Gastrocnemius medialis (tissue), 4 donors: ENCODE measurements at places on chromosomes 3 and 15.
A peak's percentile ranks its signal among the peaks of the same experiment; 100 is the strongest.

DNA sequence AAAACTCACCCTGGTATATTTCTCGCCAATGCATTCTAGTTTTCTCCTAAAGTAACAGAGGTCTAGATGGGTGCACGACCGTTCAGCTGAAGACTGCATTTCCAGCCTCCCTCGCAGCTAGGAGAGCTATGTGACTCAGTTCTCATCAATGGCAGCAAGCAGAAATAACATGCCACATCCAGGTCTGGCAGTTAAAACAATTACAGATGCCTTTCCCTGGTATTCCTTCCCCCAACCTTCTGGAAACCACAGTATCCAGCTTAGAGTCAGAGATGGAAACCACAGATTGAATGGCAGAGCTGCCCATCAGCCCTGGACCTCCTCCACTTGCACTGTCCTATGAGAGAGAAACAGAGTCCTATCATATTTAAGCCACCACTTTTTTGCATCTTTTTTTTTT lies 4.8 kb downstream of the HAPLN3 start:
- DNase-seq: no peak

DNA sequence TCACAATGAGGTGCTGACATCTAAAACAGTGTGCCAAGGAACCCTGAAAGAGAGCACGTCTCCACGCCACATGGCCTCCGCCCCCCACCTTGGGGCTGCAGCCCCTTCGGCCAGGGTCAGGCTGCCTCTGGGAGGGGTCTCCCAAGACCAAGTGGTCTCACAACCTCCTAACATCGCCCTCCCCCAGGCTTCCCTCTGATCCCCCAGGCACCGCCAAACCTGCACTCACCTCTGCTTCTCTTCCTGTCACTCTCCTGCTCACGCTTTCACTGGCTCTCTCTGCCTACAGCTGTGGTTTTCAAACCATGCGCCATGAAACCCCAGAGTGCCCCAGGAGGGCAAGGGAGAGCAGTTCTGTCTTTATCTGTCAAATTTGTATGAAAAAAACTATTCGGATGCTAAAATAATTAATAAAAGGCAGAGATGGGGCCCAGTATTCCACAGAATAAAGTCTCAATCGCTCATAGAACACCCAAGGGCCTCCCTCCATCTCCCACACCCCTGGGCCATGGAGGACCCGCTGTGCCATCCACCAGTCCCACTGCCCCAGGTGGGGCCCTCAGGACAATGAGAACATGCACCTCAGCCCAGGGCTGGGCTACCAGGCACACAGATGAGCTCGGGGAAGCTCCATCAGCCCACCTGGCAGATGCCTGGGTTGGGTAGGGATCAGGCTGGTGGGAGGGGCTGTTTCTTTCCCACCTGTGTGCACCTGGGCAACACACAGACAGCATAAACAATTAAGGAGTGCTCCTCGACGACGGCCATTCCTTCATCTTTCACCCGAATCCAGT lies 21.5 kb downstream of the CYFIP1 start:
- no peak for DNase-seq

- DNase-seq: no peak
Observed at GRCh38 chr3:112373924-112374323, 41.0 kb downstream of the CD200 start.

DNA sequence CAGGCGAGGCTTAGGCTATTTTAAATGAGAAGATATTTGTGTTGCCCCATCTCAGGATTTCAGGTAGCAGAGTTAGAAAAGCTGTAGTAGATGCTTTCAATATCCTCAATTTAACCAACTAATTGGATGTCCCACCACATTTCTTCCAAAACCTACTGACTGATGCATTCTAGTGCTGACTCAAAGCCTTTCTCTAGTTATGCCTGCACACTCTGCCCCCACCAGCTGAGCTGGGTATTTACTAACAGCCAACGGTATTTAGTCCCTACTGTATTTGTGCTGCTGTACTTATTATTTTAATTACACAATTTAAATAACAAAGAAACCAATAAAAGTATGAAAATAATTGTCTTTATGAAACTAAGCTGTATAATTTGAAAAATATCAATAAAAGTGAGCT lies 139.5 kb downstream of the OSBPL10 start:
- DNase-seq: no peak

DNA sequence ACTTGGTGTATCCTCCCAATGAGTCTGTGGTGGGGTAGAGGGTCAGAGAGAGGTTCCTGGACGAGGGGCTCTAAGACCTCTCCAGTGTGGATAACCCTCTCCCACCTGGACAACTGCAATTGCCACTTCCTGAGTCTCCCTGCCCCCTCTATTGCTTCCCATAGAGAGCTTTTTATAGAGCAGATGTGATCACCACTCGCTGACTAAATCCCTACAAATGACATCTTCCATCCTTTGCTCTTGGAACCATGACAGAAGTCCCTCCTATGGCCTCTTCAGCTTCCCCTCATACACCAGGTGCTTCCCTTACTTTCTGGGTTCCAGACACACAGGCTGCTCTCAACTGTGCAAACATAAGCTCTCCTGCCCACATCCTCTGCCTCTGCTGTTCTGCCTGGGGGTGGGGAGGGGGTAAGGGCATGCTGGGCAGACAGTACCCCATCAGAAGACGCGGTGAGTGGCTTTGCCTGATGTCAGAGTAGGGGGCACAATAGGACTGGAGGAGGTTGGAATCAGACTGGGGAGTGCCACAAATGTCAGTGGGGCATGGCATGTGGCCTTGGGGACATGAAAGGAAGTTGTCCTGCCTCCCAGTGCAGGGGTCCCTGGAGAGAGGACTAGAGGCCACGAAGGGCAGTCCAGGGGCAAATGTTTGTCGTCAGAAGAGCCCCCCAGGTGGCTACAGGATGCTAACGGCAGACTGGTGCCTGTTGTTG lies 15.2 kb downstream of the ITIH3 start:
- no peak for DNase-seq

DNA sequence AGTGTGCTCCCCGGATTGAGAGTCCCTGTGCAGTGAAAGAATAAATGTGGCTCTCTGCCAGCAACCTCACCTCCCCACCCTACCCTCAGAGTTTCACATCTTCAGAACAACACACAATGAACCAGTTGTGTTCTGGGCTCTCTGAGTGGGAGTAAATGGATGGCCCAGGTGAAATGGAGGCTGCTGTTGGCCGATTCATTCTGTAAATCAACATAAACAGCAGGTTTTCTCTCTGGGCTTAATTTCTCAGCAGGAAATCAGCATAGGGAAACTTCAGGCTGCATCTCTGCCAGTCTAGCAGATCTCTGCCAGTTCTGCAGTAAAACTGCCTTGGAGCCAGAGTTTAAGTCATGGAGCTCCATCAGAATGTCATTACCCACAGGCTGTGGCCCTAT lies 54.6 kb upstream of the FURIN start:
- no peak for DNase-seq

- DNase-seq: no peak
Observed at GRCh38 chr3:42736531-42736930, 33.9 kb upstream of the HHATL start.

- no peak for DNase-seq
Observed at GRCh38 chr3:194671511-194671899, 486 bp downstream of the LSG1 start.

DNA sequence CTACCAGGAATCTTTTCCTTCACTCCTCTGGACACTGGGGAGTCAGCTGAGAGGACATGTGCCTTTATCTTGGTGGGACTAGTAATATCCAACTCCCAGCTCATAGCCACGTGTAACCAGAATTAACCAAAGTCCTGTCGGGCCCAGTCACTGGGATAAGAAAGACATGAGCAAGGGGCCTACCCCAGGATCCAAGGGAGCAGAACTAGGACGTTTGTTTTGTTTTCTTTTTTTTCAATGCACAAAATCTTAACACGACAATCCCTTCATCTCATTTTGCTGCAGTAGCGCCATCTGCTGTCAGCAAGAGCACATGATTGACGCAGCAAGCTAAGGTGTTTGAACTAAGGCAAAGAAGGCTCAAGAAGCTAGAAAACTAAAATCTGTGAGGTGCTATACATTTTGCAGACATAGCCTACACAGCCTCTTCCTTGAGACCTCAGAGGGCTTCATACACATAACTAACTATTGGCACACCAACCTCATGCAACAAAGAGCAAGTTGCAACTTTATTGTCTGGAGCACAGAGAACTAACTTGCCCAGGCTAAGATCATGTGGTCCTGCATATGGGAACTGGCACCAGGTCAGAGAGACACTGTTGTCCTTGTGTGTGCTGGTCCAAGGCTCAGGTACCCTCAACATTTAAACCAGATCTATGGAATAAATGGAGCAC lies 43.6 kb downstream of the RLBP1 start:
- peak; percentile 53 for DNase-seq

DNA sequence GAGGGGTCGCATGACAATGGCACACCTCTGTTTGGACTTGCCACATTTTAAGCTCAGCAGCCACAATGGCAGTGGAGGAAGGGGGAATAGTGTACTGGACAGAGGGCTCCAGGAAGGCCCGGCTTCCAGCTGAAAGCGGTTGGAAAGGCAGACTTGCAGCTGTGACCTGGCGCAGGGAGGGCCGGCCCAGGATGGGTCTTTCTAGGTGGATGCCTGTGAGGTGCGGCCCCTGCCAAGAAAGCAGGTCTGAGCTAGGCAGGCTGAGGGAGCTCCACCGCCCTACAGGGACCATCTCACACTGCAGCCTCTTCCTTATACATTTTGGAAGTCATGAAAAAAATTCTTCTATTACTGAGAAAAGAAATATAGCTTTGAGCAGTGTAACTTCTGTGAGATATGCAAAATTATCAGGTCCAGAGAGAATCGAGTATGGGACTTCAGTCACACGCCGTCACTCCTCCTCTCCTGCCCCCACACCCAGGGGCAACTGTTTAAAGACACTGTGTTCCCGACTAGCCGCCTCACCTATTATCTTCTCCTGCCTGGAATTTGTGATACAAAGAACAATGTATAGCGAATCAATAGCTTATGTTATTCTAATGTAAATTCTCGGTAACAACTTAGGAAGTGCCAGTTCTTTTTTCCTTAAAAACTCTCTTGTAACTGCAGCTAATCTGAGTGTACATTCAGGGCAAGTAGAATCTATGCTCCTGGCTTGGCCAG lies 331.0 kb downstream of the OCA2 start:
- no peak for DNase-seq

GRCh38 chr3:143769616-143770015 lies 78.7 kb downstream of the SLC9A9 start:
- no peak for DNase-seq

DNA sequence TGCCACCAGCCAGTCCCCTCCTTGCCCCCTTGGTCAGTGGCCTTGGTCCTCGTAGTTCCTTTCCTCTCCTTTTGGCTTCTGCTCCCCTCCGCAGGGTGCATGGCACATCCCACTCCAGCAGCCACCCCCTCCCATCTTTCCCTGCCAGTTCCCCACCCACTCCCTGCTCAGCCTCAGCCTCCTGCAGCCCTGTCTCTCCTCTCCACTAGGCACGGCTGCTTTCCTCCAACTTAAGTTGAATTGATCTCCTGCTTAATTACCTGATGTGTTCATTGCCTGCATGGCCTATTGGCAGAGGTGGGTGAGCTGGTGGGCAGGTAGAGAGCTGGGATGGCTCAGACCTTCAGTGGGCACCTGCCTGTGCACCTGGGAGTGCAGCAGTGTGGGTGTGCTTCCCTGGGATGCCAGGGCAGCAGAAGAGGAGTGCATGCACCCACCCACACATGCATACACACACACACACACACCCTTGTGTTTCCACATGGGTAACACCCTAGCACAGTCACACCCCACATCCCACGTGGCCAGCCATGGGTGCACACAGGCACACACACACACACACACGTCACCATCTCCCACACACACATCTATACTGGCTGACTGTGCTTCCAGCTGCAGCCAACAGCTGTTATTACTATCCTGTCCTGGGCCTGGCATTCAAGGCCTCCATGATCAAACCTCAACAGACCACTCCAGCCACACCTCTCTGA lies 30.9 kb downstream of the C3orf18 start:
- no peak for DNase-seq

DNA sequence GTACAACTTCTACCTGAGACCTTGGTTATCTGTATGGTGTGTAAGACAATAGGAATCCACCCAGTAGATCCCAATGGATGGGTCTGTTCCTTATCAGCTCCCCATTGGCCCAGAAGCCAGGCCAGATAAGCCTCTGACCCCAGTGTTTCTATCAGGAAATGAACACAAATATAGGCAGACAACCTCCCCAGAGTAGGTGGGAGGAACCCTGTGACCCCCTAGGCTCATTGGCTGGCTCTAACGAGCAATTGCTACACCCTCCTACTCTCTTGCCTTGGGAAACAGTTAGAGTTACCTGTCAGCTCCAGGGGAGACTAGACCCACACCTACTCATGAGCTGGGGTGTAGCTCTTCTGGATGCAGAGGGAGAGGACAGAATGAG lies 299.9 kb downstream of the UACA start:
- no peak for DNase-seq

DNA sequence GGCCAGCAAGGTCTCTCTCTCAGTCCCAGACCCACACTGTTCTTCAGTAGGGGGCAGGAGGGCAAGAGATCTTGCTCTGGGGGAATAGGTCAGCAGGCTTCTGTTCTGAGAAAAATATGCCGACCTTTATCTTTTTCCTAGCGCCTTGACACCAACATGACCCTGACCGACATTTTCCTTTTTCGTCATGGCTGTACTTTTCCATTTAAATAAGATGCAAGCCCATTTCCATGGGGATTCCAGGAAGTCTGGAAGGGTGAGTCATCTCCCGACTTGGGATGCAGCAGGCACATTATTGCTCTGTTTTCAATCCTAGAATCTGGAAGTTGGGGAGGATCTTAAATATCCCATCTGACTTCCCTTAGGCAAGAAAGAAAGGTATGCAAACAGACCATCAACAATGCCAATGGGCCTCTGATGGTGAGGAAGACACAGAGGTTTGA lies 261.5 kb upstream of the LRTM1 start:
- no peak for DNase-seq

- DNase-seq: no peak
Observed at GRCh38 chr15:55917881-55918296, 75.5 kb downstream of the NEDD4 start.

GRCh38 chr3:108250626-108251025 lies 28.4 kb upstream of the IFT57 start:
- no peak for DNase-seq

DNA sequence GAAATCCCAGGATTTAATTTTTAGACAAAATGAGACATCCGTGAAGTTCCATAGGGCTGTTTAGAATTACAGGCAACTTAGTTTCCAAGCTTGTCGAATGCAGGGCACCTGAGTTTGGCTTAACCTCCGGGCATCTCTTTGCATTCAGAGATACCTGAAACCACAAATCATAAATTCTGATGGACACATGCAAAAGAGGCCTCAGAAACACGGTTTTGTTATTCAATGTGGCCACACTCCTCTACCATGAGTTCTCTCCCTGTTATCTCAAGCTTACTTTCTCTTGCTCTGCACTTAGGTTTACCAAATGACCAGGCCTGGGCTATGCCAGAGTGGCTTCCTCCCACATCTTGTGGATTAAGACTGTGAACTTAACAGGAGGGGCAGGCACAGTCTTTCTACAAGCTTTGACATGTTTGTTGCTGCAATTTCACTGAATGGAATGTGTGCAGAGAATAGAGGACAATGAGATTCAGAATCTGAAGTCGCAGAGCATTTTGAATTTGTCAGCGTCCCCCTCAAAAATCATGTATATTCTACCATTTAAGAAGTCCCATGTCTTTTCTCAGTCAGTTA lies 137.7 kb downstream of the TPRG1 start:
- no peak for DNase-seq
